ENCODE measurements at places on chromosomes 2 and 18. TPM values are rescaled to one million over a fixed set of nuclear protein-coding genes. Genes with fewer than 3 reads are reported as not detected.

Gene HAT1
- total RNA-seq, result 26.8 TPM

Gene LRRC30
- not detected for total RNA-seq

Gene DPP10
- total RNA-seq, result not detected

Gene PROM2
- total RNA-seq, result 0.20 TPM

Gene MYCN
- 0.07 TPM for total RNA-seq

Gene ASB18
- not detected for total RNA-seq

Gene NR4A2
- 0.40 TPM for total RNA-seq

Gene ABCG8
- total RNA-seq, result not detected
